ENCODE measurements at places on chromosomes 5 and 9.

- DNase-seq = no peak
Observed at GRCh38 chr9:24712206-24712605, 166.5 kb upstream of the IZUMO3 start.

GRCh38 chr9:21267485-21268346 lies 27.9 kb upstream of the IFNA14 start:
- DNase-seq = no peak

DNA sequence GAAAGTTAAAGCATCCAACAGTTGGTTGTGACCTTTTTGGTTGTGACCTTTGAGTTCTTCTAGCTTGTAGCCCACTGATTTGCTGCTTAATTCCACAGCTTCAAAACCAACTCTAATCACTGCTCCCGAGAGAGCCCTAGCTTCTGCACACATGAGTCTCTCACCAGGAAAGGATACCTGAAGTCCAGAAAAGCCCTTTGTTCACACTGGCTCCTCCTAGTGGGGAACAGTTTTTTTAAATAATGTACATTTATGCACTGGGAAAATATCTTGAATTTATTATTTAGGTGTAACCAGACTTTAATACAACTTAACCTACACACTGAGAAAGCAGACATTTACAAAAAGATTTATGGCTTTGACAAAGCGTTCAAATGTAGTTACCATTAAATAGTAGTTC lies 120.2 kb upstream of the CCDC152 start:
- DNase-seq = no peak

- DNase-seq = no peak
Observed at GRCh38 chr9:6655036-6655435, 9.5 kb upstream of the GLDC start.

DNA sequence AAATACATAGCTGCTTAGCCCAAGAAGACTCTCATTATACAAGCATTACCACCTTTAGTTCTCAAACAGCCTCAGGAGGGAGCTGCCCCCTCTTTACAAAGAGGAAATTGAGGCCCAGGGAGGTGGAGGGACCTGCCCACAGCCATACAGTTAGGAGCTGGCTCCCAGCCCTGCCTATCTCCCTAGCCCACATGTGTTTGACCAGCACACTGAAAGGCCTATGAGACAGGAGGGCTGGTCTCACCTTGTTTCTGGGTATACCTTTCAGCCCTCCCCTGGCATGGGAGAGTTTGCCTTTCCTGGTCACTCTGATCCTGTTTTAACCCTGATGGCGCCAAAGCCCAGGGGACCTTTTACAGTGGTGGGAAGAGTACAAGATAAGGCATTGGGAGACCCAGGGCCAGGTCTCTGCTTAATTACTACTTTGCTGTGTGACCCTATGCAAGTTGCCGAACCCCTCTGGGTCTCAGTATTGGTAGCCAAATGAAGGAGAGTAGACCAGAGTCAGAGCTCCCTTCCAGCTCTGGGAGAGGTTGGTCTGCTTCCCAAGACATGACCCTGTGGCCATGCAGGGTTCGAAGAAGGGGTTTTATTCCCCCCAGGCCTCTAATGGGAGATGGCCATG lies 60.9 kb upstream of the RPL26L1 start:
- no peak for DNase-seq

- DNase-seq = no peak
Observed at GRCh38 chr5:41851116-41851515, 19.1 kb downstream of the OXCT1 start.

- DNase-seq = no peak
Observed at GRCh38 chr9:126980231-126980630, 65.6 kb downstream of the RALGPS1 start.

- no peak for DNase-seq
Observed at GRCh38 chr9:99592834-99593574, 228.7 kb upstream of the NR4A3 start.

DNA sequence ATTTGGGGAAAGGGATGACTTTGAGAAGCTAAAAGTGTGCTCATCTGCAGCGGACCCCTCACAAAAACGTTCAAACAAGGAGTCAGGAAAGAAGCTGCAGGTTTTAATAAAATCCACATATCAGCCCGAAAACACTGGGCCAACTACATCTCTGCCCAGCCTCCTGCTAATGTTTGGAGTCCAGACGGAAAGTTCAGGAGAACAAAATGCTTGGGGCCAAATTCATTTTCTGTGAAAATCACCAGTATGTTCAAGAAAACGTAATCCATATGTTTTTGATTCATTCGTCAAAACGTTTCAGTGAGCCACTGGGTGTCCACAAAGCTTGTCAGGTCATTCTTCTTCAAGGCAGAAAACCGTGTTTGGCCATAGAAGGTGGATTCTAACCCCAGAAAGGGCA lies 87.5 kb upstream of the GAS1 start:
- DNase-seq = no peak

DNA sequence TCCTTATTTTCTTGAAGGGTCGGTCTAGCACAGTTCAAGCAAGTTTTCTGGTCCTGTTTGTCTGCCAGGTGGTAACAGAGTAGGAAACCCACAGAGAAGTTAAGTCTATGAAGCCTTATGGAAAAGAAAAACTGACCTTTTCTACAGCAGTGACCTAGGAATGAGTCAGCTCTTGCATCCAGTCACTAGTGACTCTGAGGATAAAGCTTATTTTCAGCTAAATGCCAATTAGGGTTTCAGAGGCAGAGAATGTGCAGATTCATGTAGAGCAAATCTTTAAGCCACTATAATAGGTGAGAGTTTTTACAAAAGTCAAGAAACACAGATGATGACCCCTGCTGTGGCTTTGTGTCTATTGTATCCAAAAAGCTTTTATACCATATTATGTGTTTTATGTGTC lies 100.7 kb downstream of the CWC27 start:
- no peak for DNase-seq
